Uterus (tissue), 4 donors: ENCODE measurements at places on chromosomes 16 and 17.
A peak's percentile ranks its signal among the peaks of the same experiment; 100 is the strongest.

DNA sequence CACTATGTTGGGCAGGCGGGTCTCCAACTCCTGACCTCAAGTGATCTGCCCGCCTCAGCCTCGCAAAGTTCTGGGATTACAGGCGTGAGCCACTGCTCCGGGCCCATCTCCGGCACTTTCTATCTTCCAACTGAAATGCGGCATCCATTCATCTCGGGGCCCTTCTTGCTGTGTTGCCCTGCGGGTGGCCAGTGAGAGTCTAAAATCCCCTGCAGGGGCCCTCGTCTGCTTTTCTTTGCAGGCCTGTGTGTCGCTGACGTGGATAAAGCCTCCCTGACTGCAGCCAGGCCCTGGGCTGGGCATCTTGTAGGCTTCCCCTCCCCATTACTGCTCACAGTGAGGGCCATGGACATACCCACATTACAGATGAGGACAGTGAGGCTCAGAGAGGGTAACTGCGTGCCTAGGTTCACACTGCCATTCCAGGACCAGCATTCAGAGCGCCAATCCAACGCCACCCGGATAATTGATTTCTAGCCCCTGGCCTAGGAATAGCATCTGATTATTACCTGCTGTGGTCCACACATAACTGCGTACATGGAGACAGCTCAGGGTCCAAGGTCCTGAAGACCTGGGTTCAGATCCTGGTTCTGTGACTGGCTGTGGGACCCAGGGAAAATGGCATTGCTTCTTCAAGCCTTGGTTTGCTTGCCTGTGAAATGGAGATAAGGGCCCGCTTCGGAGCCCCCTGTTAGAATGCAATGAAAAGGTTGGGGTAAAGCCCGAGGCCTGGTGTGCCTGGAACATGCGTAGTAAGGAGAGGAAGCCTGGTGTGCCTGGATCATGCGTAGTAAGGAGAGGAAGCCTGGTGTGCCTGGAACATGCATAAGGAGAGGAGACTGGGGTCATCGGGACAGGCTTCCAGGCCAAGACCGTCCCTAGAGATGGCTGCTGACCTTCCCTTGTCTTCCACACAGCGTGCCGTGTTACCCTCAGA, 25.0 kb downstream of the CRISPLD2 start:
- DNase-seq: no peak

DNA sequence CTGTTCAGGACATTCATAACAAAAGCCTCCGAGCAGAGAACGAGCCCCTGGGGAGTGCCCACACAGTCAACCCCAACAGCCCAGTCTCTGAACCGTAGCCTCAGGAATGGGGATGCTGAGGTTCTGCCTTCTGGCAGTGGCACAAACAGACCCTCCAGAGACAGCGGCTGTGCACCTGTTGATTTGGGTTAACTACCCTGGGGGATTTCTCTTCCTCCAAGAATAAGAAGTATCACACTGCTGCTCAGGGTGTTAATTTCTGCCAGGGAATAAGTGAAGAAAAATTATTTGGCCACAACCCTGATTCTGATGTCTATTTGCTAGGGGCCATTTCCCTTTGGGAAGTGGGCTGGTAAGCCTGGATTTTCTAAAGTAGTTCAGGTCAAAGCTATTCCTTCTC, 51.0 kb upstream of the PIRT start:
- DNase-seq: no peak

DNA sequence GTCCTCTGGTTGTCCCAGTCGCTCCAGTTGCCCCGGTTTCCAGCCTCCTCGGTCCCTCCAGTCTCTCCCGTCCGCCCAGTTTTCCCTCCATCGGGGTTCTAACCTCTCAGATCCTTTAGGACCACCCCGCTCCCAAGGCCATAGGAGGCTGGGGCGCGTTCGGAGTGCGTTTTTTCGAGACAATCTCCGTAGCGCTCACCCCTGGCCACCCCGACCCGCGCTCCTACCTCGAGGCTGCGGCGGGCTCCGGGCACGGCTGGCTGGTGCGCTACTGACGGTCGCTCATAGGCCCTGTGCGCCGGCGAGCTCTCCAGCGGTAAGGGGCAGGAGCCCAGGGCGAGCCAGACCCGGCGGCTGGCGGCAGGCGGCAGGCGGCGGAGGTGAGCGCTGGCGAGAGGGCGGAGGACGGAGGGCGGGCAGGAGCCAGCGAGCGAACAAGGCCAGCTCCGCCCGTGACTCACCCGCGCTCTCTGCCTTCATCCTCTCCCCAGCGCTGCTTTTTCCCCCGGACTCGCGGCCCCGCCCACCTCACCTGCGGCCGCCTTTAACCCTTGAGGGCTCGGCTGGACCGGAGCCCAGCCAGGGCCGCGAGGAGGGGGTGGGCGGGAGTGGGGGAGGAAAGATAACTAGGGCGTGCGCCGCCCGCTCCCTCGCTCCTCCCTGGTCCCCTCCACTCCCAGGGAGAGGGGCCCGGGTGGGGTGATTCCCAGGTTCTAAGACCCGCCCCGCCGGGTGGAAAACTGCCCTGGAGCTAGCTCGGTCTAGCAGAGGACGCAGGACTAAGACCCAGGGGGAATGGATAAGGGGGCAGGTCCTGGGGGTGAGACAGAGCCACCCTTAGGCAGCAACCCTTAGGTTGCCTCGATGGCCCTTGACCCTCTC, at the start of gene SP6:
Gene SP6, minus strand, starts transcription at position 472 of the 882 bp plus-strand sequence. CDS start 2,734 bp downstream, outside the sequence.
- DNase-seq: peak; percentile 50

DNA sequence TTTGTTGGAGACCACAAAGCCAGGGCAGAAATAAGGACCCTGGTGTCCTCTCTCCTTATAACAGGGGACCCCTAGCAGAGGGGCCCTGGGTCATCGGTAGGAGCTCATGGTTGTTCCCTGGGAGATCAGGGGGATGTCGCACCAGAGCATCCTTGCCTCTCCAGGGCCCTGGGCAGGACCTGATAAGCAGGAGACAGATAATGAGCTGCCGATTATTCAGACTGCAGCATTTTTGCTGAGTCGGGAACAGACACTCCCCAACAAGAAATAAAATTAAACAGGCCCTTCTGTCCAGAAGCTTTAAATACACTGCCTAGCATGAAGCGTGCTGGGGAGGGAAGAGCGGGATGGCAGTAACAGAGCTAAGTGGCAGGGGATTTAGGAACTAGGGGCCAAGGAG, 15.4 kb upstream of the GFAP start:
- no peak for DNase-seq

- DNase-seq: no peak
Measured at GRCh38 chr17:39028690-39029089, 61.5 kb upstream of the FBXO47 start.

DNA sequence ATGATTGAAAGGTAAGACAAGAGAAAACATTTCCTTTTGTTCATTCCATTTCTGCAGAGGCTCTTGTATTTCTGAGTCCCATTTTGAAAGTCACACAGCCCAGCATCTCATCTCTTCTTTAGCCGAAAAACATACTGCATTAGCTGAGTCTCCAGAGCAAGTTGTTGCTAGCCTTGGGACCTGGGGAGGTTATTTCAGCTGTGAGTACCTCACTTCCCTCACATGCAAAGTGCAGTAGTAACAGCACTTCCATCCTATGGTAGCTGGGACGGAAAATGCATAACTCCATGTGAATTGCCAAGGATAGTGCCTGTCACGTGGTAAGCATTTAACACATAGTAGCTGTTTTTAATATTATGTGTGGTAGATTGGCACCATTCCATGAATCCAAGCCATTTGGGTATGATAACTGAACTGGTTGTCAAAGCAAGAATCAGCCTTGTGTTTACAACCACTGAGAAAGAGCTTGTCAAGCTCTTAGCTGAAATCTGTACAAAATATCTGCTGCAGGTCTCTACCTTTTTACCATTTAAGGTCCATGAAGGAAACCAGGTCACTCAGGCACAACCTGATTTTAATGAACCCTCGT, 345.7 kb downstream of the CDH13 start:
- no peak for DNase-seq

- DNase-seq: peak; percentile 44
Measured at GRCh38 chr17:76384987-76385891, 830 bp downstream of the SPHK1 start.
